DMS 273 treated with DMSO at 0.1 percent for 48 hours (cell line): ENCODE measurements at places on chromosomes 4 and X.

DNA sequence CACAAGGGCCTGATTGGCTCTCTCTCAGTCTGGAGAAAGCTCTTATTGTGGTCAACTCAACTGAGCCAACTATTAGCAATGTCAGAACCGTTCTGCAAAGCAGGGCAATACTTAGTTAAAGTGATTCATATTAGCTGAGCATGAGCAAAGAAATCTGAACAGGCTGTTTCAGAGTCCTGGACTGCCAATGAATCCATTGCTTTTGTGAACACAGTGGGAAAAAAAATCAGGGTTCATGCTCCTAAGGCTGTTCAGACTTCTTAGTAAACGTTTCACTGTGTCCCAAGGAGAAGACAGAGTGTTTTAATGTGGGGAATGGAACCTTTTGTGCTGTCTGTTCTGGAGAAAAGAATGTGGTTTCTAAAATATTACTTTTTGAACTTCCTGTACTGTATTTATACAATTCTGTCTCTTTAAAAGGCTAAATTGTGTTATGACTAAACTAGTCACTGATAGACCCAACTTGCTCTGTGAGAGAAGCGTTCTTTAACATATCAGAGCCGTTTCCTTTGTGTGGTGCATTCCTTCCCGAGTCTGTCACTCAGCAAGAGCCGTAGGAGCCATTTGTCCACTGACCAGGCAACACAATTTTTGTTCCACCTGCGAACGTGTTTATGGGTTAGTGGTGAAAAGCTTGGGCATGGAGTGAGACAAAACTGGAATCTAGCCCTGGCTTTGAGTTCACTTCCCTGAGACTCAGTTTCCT lies 366.1 kb downstream of the FBXO8 start:
- DNase-seq = no peak

DNA sequence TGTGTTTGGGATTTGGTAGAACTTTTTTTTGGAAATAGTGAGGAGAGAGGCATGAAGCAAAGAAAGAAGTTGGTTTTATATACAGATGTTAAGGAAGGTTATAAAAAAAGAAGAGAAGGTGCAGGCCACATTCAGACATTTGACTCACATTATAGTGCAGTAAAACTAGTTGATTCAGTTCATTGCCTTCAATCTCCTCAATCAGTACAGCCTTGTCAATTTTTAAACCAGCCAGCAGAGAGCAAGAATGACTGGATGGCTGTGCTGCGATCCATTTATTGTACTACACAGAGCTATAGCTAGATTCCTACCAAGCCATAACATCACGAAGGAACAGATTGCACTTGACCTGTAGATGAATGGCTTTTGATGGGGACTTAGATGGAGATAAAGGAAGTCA lies 79.7 kb upstream of the LSM6 start:
- DNase-seq = no peak

DNA sequence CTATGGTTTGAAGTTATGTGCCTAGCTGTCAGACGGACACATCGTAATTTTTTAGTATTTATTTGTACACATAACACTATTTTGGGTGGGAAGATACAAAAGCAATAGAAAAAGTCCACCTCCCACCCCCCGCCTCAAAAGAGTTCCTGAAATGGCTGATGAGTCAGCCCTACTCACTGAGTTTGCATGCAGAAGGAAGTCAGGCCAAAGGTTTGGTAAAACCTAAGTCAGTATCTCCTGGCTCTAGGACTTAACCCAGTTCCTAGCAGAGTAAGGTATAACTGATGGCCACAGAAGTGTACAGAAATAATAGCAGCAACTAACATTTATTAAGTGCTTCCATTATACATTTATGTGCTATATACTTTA lies 2.9 kb upstream of the KLHL2 start:
- no peak for DNase-seq

- DNase-seq = no peak
Measured at GRCh38 chrX:22012051-22012450, 20.1 kb upstream of the PHEX start.

DNA sequence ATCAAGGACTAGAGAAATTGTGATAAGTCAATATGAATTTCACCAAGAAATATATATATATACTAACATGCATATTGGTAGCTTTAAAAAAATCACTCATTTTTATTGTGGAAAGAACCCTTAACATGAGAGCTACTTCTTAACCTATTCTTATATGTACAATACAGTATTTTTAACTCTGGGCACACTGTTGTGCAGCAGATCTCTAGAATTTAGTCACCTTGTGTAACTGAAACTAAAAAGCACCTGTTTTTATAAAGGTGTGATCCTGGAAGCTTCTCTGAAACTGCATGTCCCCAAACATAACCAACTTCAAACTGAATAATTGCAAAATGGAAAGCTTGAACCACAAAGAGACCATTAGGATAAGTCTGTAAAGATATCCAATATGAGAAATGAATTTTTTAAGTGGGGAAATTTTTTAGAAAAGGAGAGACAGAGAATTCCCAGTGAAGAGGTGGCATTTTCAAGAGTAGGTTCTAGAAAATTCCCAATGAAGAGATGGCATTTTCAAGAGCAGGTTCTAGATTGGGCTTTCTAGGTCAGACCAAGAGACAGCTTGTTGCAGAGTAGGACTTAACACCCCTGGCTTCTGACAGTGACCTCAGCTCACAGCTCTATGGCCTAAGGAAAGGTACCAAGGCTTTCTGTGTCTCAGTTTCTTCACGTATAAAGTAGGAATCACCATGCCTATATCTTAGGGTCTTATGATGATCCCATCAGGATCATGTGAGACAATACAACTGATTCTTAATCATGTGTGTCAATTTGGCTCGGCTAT lies 22.0 kb upstream of the PPARGC1A start:
- DNase-seq = no peak

- DNase-seq = no peak
Measured at GRCh38 chr4:164483711-164484110, 270.2 kb upstream of the SMIM31 start.

DNA sequence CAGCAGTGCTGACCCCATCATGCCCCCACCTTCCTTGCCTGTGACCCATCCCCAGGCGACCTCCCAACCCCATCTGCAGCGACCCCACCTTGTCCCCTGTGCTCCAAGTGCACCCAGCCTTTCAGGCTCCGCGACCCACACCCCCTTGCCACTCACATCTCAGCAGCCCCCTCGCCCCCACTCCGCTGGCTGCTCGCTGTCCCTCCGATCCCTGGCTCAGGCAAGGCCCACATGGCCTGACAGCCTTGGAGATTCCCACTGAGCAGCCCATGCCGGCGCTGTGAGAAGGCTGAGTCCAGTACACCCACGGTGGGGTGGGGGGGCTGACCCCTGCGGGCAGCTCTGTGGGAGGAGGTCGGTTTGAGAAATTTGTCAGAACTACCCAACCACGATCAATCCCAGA lies 9.1 kb downstream of the ZFYVE28 start:
- DNase-seq = no peak

- DNase-seq = no peak
Measured at GRCh38 chrX:1600406-1601050, 9.1 kb downstream of the AKAP17A start.

DNA sequence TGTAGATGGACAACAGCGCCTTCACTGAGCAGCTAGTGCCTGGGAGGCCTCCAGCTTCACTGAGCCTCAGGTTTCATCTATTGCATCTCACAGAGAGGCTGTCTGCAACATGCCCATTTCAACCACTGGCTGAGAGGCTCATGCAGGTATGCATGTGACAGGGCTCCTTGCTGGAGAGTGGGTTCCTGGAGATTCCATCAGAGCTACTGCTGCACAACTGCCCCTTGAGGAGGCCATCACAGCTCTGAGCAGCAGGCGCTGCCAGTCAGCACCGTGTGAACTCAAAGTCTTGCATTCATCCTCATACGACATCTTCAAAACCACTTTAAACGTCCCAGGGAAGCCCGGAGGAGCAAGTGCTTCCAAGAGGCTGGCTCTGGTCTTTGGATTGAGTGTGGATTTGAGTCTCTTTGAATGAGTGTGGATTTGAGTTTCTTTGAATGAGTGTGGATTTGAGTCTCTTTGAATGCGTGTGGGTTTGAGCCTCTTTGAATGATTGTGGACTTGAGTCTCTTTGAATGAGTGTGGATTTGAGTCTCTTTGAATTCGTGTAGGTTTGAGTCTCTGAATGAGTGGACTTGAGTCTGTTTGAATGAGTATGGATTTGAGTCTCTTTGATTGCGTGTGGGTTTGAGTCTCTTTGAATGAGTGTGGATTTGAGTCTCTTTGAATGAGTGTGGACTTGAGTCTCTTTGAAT lies 8.7 kb downstream of the P2RY8 start:
- DNase-seq = no peak

- no peak for DNase-seq
Measured at GRCh38 chr4:147327322-147327721, 153.6 kb upstream of the EDNRA start.

DNA sequence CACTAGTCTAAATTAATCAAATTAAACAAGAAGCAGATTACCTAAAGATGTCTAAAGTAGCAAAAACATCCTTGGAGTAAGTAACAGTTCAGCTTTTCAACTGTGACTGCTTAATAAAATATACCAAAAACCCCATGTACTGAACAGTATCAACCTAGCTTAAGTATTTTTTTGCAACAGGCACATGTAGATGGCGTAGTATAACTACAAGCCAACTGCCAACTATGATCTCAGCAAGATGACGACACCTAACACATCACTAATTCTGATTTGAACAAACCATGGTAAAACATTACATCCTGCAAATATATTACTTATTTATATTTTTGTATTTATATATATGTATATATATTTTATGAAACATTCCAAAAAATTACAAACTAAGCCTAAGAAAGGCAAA lies 24.5 kb downstream of the DHX15 start:
- no peak for DNase-seq

GRCh38 chrX:41009850-41010846 lies 75.1 kb upstream of the USP9X start:
- DNase-seq = peak; percentile 49

- DNase-seq = no peak
Measured at GRCh38 chr4:123517971-123518370, 121.4 kb downstream of the SPRY1 start.

DNA sequence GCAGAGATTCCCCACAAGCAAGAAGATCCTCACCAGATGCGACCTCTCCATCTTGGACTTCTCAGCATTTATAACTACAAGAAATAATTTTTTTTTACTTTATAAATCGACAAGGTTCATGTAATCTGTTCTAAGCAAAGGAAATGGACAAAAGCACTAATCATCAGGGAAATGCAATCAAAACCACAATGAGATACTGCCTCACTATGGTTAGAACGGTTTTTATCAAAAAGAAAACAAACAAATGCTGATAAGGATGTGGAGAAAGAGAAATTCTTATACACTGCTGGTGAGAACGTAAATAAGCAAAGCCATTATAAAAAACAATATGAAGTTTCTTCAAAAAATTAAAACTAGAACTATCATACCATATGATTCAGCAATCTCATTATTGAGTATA lies 1382.6 kb downstream of the ARAP2 start:
- DNase-seq = no peak

GRCh38 chr4:83342476-83342875 lies 7.8 kb upstream of the HPSE start:
- no peak for DNase-seq

DNA sequence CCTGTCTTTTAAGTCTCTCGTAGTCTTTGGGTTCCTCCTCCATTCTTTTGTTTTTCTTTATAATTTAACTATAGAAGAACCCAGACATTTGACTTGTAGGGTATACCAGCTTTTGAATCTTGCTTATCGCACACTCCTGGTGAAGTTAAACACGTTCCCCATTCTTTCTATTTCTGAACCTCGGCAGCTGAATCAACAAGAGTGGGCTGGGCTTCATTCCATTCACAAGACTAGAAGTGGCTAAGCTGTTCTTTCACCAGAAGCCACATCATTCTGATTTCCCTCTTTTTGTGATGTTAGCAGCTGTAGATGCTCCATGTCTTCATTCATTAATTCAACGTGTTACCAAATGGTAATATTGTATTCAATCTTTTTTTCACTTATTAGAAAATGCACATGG lies 167.9 kb downstream of the CORIN start:
- DNase-seq = no peak

DNA sequence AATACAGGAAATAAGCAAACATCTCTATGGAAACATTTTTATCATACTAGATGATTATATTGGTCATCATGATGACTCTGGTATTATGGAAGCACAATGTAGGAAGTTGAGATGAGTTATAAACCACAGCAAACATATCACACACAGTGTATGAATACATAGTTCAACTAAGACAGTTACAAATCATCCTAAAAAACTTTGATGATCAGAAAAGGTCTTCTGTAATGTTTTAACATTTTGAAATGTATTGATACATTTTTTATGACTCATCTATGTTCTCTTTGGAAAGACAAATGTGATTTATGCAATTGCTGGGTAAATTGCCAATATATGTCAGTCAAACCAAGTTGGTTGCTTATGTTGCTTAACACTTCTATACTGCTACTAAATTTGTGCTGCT lies 4.8 kb downstream of the CXCL3 start:
- DNase-seq = no peak

- DNase-seq = no peak
Measured at GRCh38 chrX:103253608-103254007, 1.3 kb downstream of the TCEAL8 start.

GRCh38 chr4:11259837-11260236 lies 168.9 kb downstream of the HS3ST1 start:
- DNase-seq = no peak

- no peak for DNase-seq
Measured at GRCh38 chrX:138034136-138034535, 468.2 kb downstream of the ZIC3 start.

DNA sequence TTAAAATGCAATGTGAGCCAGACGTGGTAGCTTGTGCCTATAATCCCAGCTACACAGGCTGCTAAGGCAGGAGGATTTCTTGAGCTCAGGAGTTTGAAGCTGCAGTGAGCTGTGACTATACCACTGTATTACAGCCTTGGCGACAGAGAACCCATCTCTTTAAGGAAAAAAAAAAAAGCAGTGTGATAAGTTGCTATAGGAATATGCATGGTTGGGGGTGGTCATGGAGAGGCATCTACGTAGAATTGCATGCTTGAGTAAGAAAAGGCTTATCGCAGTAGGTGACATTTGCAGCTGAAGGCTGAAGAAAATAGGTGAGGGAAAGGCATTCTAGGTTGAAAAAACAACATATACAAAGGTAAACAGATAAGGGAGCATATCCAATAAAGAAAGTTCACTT lies 4.1 kb downstream of the DIAPH2 start:
- DNase-seq = no peak

- DNase-seq = no peak
Measured at GRCh38 chrX:100700809-100701208, 31.1 kb downstream of the SYTL4 start.

GRCh38 chr4:32485956-32486355 lies 1765.8 kb downstream of the PCDH7 start:
- DNase-seq = no peak
